ENCODE measurements at places on chromosomes 7 and 10.

- no peak for DNase-seq
These were observed 4.0 kb upstream of the DIP2C start for GRCh38 chr10:693506-693905.

GRCh38 chr10:111756217-111757061 lies 427.1 kb downstream of the GPAM start:
- no peak for DNase-seq

GRCh38 chr10:118734475-118734874 lies 20.3 kb downstream of the CACUL1 start:
- DNase-seq, result no peak

DNA sequence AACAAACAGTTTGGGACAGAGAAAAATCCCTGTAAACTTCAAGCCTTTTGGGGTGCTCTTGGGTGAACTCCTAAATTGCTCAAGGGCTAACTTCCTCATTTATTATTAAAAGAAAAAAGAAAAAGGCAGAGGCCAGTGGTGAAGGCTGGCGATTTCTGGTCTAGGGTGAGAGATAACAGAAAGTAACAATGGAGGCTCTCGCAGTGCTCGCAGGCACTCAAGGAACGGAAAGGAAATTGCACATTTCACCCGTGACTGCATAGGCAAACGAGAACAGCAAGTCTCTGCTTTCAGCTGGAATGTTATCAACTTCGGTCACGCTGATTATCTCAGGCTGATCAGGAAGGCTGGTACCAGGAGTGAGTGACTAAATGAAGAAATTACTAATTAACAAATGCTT lies 70.7 kb downstream of the PRKAG2 start:
- no peak for DNase-seq

- DNase-seq, result no peak
These were observed 13.7 kb upstream of the CUL2 start for GRCh38 chr10:35103882-35104281.

GRCh38 chr10:122145113-122145512 lies 126.0 kb upstream of the BTBD16 start:
- no peak for DNase-seq

DNA sequence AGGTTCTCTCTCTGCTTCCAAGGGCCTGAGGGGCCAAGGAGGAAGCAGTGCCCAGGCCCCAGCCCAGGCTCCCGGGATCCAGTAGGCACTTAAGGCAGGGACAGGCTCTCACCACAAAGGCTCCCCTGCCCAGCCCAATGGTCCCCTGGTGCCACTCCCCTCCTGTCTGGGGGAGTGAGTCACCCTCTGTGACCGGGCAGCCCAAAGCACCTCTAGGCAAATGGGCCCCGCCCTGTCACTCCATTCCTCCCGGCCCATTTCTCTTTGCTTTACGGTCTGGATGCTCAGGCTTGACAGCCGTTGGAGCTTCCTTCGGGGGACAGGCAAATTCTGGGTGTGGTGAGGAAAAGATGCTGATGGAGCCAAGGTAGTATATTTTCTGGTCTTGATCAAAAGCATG lies at the start of gene CALHM3:
CALHM3 (minus strand) TSS at position 106 of the 400 bp plus-strand sequence. CDS start 208 bp downstream, outside the sequence.
- DNase-seq, result no peak

DNA sequence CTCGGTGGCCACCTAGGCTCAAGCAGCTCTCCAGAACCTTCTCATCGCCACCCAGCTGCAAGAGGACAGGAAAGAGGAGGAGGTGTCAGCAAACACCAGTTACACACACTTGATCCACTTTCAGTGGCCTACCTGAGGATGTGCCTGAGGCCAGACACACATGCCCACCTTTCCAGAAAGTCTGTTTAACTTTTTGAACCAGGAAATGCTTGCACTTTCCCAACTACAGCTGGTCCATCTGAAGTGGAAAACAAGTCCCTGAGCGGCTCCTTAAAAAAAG lies 15.7 kb upstream of the CYREN start:
- no peak for DNase-seq

GRCh38 chr7:99453105-99453504 lies 12.9 kb downstream of the ATP5MF start:
- DNase-seq, result no peak
